ENCODE measurements at places on chromosomes 5 and 9. TPM values are rescaled to one million over a fixed set of nuclear protein-coding genes. Genes with fewer than 3 reads are reported as not detected.

- DNase-seq, result no peak
These were observed 31.4 kb upstream of the ANKRD55 start for GRCh38 chr5:56264417-56265025.

- DNase-seq, result no peak
These were observed 204.8 kb downstream of the C9orf50 start for GRCh38 chr9:129415942-129416651.

- no peak for DNase-seq
These were observed 102.0 kb downstream of the CARTPT start for GRCh38 chr5:71821029-71821428.

DNA sequence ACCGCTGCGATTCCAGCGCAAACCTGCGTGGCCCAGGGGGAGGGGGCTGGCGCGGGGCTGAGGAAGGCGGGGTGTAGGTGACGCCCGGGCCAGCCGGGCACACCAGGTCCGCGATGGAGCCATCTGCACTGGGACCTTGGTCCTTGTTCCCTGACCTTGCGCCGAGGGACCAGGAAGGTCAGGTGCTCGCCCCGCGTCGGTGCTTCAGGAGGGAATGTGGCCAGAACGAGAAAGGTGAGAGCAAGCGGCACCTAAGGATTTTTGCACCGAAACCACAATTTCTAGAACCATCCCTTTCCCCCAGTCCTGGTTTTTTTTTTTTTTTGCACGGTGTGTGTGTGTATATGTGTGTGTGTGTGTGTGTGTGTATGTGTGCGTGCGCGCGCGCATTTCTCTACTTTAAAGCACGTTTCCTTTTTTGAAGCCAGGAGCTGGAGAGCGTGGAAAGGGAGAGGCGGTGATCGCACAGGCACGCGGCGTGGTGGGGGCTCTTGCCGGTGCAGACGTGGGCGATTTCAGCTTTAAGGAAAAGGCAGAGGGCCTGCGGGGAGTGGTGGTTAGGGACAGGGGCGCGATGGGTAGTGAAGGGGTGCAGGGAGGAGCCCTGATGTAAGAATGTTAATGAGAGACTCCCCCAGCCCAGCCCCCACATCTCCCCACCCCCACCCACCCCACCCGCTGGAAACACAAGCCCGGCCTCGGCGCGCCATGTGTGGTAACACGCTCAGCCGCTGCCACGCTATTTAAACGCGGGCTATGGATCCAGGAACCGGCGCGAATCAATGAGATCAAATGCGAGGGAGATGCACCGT, at the start of gene NPR3:
Gene NPR3, plus strand, starts transcription at position 772 of the 812 bp plus-strand sequence. CDS start 456 bp downstream, outside the sequence.
- no peak for DNase-seq

GRCh38 chr5:123486951-123487655, 24.9 kb upstream of the CSNK1G3 start:
- DNase-seq, result no peak

DNA sequence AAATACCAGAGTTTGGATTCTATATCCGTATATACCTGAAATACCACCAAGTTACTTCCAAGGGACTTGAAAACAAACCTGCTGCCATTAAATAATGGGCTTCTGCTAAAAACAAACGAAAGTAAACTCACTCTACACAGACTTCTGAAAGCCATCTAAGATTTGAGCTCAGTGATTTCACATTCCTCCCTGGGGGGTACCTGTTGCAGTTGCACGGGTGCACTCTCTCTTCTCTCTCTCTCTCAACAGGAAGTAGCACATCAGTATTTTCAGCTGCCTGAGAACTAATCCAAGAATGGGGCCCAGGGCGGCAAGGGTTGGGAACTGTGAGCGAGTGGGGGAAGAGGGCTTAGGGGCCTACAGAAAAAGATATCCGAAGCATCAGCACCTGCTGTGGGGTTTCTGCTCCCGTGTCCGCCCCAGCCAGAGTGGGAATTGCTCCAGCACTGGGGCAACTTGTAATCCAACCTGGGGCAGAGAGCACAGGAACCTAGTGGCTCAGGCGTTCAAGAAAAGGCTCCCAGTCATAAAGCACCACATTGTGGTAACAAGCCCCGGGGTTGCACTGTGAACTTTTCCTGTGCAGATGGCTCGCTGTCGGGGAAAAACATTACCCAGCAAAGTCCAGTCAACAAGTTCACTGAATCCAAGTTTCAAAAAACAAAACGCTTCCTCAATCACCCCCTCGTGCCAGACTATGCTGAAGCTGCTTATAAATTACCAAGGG, 99.8 kb downstream of the EFNA5 start:
- DNase-seq, result no peak

DNA sequence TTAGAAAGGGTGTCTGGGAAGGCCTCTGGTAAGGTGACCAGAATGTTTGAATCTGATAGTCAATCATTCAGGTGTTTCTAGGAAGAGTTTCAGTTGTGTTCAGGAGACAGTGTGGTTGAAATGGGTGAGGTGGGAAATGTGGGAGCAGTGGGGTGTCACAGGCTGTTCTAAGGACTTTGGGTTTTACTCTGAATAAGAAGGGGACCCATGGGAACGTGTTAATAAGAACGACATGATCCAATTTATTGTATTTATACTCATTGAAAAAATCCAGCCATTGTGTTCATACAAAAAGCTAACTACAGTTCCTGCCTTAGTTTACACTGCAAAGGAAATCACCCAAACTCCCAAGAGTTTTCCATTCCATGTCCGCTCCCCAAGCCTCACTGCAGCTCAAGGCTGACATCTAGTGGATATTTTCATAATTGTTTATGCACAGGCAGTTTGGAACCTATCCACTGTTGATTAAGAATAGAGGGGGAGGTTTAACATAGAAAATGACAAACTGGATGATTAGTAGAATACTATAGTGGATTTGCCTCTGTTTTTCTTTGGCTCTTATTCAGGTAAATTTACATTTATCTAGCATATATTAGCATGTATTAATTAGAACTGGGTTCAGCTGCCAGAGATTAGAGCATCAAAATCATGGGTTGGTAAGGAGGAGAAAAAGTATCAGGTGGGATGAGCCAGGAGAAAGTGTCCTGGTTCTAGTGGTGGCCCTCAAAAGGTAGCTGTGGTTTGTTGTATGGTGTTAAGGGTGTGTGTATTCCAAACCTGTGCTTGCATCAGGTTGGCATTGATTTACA, 17.7 kb downstream of the CAVIN4 start:
- DNase-seq, result no peak

DNA sequence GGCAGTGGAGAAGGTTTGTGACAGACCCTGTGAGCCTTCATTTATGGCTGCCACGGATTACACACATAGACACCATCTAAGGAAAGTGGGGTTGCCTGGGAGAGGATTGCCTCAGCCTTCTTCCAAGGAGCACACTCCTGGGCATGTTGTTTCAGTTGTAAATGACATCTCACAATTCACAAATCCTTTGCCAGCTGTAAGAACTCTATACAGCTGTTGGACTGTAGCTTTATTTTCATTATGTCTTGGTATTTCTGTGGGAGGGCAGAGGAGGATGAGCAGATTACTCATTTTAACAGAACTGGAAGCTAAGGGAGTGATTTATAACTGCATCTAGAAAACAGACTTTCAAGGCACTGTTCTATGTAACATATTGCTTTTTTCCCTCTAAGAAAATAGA, 25.6 kb downstream of the MELK start:
- DNase-seq, result no peak

DNA sequence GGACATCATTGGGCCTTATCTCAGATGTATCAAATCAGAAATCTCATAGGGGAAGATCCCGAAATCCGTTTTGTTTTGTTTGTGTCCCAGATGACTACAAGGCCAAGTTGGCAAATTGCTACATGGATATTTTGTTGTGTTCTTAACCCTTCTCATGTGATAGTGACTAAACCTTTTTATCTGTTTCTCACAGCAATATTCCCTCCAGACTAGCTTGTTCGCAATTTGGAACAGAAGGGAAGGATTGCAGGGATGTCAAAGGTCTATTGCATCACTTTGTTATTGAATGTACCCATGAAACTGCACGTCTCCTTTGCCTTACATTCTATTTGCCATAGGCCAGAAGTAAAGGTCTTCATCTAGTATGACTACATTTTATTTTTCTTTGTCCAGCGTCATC, 453.9 kb downstream of the NFIB start:
- no peak for DNase-seq

- DNase-seq, result no peak
These were observed 565.5 kb downstream of the EBF1 start for GRCh38 chr5:158534203-158534602.

DNA sequence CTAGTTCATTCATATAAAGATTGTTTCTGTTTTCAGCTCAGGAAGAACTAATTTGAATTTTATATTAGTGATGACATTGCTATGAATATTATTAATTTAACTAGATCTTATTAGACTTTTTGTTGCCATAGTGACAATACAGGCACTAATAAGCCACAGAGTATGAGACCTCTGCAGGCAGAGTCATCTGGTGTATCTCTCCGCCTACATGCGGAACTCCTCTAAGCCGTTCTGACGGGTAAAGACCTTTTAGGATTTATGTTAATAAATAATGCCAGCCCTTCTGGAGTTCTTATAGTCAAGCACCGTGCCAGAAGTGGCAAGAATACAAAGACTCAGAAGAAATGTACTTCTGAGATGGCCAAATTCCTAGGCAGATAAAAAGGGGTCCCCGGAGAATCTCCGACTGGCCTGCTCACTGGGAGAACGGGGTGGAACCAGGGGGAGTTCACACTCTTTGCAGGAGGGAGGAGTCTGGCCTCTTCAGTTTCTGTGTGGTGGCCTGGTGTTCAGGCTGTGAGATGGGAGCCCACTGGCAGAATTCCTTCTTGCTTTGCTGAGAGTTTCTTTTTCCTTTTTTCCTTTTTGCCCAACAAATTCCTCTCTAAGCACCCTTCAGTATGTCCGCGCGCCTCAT, 85.1 kb upstream of the IL12B start:
- no peak for DNase-seq

Gene CD180
- not detected for polyA plus RNA-seq

Gene KIAA1191
- polyA plus RNA-seq, result 100 TPM

All from keratinocyte (primary cell).